T-helper 17 cell (primary cell): ENCODE measurements at places on chromosomes 13 and 19.

DNA sequence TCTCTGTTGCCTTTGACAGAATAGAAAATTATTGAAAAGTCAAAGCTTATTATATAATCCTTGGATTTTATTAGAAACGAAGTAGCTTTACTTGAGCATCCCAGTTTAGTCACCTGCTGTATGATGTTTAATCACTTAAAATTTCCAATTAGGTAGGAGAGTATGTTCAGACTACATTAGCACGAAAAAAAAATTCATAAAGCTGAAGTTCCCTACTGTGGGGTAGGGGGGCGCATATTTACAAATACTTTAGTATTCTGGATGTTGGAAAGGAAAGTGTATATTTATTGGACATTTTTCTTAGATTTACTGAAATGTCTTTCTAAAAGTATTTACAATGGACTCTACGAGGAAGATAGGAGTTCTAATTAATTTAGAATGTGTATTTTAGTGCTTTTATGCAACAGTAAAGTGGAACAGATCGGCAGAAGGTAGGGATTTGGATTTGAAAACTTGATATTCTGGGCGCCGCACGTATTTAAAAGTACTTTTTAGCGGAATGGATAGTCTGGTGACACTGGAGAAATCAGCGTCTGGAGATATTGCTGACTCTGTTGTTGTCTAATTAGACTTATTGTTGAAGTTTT is 1.9 kb downstream of the CDK8 start:
- DNase-seq, result no peak

DNA sequence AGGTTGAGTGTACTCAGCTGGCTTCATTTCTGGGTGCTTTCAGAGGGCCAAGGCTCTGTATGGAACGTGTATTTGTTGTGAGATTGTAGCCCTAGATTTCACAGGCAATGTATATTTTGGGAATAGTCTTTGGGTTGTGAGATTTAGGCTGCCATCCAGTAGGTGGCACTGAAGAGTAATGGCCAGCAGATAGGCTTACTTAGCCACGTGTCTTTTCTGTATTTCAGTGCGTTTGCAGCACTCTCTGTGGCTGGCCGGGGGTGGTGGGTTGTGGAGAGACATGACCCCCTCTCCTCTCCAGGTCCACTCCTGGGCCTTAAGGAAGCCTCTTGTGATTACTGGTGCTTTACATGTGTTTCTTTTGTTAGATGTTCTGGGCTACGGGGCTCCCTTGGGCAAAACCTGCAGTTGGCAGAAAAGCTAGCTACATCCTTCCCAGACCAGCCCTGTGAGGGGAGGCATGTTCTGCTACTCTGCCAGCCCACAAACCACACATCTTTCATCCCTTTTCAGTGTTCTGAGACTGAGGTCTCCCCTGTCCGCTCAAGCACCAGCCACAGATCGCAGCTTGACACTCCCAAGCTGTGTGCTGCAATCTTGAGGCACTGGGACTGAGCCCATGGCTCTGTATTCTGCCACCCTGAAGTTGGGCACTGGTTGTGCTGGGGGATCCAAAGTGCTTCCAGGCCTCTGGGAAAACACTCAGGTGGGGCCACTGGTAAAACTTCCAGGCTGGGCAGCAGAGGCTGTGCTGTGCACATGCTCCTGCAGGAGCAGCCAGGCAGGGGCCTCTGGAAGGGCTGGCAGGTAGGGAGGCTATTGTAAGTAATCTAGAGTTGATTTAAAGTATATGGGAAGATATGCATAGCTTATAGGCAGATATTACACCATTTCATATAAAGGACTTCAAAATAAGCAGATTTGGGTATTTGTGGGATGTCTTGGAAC is 1096.8 kb upstream of the PCDH20 start:
- no peak for DNase-seq

DNA sequence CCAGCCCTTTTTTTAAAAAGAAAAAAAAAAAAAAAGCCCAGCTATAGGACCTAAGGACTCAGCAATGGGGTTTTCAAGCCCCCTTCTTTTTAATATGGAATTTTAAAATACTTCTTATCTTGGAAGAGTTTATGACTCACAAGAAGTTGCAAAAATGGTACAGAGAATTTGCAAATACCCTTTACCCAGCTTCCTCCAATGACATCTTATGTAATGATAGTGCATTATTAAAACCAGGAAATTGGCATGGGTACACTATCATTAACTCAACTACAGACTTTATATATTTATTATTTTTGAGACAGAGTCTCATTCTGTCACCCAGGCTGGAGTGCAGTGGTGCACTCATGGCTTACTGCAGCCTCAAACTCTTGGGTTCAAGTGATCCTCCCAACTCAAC is 16.1 kb downstream of the TMEM38A start:
- no peak for DNase-seq

DNA sequence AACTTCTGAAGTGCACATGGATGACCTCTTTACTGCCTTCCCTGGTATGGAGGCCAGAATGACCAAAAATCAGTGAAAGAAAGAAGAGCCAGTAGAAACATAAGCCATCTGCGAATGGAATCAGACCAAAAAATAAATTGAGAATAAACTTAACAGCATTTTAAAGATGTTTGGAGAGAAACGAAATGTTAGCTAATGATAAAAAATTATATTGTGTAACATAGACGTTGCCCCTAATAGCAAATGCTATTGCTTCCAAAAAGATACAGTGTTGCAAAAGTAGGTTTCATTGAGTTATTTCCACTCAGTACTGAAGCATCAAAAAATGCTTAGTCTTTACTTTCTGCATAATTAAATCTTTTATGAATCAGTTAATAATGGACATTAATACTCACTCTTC is 371.7 kb downstream of the LIG4 start:
- no peak for DNase-seq

DNA sequence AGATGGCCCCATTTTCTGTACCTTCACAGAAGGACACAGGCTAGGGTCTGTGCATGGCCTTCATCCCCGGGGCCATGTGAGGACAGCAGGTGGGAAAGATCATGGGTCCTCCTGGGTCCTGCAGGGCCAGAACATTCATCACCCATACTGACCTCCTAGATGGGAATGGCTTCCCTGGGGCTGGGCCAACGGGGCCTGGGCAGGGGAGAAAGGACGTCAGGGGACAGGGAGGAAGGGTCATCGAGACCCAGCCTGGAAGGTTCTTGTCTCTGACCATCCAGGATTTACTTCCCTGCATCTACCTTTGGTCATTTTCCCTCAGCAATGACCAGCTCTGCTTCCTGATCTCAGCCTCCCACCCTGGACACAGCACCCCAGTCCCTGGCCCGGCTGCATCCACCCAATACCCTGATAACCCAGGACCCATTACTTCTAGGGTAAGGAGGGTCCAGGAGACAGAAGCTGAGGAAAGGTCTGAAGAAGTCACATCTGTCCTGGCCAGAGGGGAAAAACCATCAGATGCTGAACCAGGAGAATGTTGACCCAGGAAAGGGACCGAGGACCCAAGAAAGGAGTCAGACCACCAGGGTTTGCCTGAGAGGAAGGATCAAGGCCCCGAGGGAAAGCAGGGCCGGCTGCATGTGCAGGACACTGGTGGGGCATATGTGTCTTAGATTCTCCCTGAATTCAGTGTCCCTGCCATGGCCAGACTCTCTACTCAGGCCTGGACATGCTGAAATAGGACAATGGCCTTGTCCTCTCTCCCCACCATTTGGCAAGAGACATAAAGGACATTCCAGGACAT is 7.0 kb upstream of the CEACAM7 start:
- DNase-seq, result no peak

DNA sequence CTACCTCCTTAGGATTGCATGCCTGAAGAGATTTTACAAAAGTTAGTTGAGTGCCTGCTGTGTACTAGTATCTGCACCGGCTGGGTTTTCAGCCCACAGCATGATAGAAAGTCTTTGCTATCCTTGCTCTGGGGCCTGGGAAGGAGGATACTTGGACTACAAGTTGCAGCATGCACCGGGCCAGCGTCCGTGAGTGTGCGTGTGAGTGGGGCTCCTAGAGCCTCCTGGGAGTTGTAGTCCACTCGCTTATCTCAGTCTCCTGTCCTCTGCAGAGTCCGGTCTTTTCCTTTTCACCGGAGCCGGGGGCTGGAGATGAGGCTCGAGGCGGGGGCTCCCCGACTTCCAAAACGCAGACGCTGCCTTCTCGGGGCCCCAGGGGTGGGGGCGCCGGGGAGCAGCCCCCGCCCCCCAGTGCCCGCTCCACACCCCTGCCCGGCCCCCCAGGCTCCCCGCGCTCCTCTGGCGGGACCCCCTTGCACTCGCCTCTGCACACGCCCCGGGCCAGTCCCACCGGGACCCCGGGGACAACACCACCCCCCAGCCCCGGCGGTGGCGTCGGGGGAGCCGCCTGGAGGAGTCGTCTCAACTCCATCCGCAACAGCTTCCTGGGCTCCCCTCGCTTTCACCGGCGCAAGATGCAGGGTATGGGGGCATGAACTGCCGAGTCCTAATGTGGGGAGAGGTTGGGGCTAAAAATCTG is 20.6 kb downstream of the BRSK1 start:
- no peak for DNase-seq

- DNase-seq, result no peak
These were observed 108.2 kb downstream of the UQCRFS1 start for GRCh38 chr19:29104605-29105241.

DNA sequence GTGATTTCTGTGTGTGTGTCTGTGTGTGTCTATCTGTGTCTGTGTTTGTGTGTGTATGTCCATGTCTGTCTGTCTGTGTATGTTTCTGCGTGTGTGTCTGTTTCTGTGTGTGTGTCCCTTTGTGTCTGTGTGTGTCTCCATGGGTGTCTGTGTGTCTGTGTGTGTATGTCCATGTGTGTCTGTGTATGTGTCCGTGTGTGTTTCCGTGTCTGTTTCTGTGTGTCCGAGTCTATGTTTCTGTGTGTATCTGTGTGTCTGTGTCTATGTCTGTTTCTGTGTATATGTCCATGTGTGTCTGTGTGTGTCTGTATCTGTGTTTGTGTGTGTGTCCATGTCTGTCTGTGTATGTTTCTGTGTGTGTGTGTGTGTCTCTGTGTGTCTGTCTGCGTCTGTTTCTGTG is 276.3 kb upstream of the SOX1 start:
- no peak for DNase-seq

- DNase-seq, result no peak
These were observed 663.2 kb downstream of the UQCRFS1 start for GRCh38 chr19:28549680-28550277.

- no peak for DNase-seq
These were observed 179.9 kb upstream of the TSHZ3 start for GRCh38 chr19:31529121-31529520.

- no peak for DNase-seq
These were observed 20.1 kb upstream of the TFDP1 start for GRCh38 chr13:113564331-113565023.

DNA sequence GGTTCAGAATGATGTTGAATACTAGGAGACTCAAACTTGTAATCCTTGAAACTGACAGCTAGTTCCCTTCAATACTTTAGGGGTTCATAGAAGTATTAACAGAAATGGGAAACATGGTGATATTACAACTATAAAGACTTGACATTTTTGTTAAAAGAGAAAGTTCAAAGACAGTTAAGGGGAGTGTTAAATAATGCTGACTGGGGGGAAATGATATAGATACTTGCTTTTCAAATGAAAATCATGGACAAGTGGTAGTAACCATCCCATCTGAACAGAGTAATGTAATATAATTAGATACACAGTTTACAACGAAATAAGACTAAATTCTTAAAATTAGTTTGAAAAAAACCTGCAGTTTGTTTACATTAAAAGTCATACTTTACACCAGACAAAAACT is 6.6 kb upstream of the EEF1AKMT1 start:
- DNase-seq, result no peak

- DNase-seq, result no peak
These were observed 16.4 kb downstream of the ZNF814 start for GRCh38 chr19:57872450-57872849.

DNA sequence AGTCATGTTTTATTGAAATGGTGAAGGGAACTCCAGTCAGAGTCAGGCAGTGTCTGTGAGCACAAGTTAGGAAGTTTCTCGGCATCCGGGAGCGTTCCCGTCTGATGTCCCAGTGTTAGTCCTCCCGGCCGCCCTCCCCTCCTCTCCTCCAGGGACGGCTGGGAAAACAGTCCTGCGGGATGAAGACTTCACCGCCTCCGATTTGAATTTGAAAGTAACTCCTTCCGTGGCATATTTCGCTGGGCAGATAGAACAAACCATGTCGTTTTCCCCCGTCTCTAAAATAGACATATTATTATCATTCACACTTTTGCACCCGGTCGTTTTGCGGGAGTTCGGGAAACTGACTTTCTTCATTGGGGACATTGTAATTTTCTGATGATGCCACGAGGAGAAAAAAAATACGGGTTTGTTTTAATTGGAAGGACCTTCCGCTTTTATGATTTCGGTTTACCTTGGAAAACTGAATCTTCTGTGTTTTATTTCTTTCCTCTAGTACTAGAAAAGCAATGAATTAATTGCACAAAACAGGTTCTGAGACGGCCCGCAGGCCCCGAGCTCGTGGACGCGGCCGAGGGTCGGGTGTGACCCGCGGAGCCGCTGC is 76.6 kb downstream of the ZIC5 start:
- DNase-seq, result no peak

GRCh38 chr13:80276371-80277289 is 64.3 kb downstream of the SPRY2 start:
- DNase-seq, result no peak

- peak; percentile 28 for DNase-seq
These were observed at the start of gene TSHZ3 for GRCh38 chr19:31349160-31349881. TSHZ3 (minus strand) TSS chr19:31349436; CDS start chr19:31349219, 217 bp downstream.

GRCh38 chr13:50891206-50891605 is 18.4 kb upstream of the RNASEH2B start:
- DNase-seq, result no peak

GRCh38 chr19:53865918-53866864 is 1.5 kb upstream of the MYADM start:
- DNase-seq, result peak; percentile 65

- DNase-seq, result no peak
These were observed 52.0 kb downstream of the STARD13 start for GRCh38 chr13:33233547-33233946.
